ENCODE measurements at places on chromosomes 5 and 9. TPM values are rescaled to one million over a fixed set of nuclear protein-coding genes. Genes with fewer than 3 reads are reported as not detected.

- DNase-seq = no peak
Observed at GRCh38 chr5:8393240-8393639, 524.3 kb downstream of the MTRR start.

DNA sequence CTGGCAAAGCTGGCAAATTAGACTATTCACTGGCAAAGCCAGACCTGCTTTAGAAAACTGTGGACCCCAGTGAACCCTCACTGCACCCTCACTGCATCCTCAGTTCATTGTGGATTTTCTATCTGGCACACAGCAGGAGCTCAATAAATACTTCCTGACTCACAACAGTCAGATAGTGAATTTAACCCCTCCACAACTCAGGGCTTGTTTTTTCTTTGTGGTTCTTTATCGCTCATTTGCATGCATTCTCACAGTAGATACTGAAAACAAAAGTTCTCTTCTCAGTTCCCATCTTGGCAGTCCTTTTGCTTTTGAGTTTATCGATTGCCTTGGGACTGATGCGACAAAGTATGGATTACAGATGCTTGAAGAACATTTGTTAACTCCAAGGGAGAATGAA, 99.8 kb downstream of the ACTL7B start:
- DNase-seq = no peak

Gene FYB1
- 17.9 TPM for total RNA-seq

DNA sequence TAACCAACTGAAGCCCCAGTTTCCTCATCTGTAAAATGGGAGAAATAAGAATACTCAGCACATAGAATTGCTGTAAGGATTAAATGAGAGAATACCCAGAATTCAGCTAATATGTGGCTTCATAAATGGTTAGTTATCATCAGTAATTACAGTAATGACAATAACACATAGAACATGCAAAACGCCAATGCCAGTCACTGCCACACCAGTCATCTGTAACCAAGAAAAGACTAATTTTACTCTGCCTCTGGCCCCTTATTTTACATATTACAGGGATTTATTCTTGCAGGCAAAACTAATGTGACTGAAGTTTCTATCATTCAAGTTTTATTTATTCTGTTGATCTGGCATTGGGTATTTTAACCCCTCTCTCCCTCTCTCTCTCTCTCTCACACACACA, 46.5 kb downstream of the EBF1 start:
- no peak for DNase-seq

Gene DDX4
- not detected for total RNA-seq

Gene MVB12B
- 37.5 TPM for total RNA-seq

- DNase-seq = no peak
Observed at GRCh38 chr9:104503440-104503839, 623 bp upstream of the OR13F1 start.

Gene GRM6
- total RNA-seq = not detected

Gene PCDHGA6
- total RNA-seq = 6.1 TPM

Gene KCNIP1
- total RNA-seq = not detected

DNA sequence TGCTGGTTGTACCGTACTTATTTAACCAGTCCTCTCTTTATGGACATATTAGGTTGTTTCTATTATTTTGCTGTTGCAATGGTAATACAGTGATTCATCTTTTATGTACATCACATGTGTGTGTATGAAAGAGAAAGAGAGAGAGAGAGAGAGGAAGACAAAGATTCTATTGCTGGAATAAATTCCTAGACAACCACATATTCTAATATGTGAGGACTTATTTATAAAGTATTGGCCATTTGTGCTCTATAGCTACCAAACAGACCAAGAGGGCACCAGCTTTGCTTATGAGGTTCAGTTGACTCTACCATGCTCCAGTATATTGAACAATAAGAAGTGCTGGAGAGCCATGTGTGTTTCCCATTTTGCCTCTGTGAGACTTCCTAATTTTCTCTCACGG, 513.5 kb downstream of the DMAC1 start:
- DNase-seq = no peak

- no peak for DNase-seq
Observed at GRCh38 chr9:127308652-127309434, 44.3 kb downstream of the GARNL3 start.

- no peak for DNase-seq
Observed at GRCh38 chr5:132050661-132051552, 9.5 kb upstream of the IL3 start.

Gene MSX2
- 29.5 TPM for total RNA-seq

GRCh38 chr5:7181841-7182240, 214.1 kb upstream of the ADCY2 start:
- DNase-seq = no peak

- DNase-seq = no peak
Observed at GRCh38 chr5:134491841-134492442, 33.5 kb upstream of the JADE2 start.

Gene TMOD1
- total RNA-seq = 29.3 TPM

- no peak for DNase-seq
Observed at GRCh38 chr5:73596705-73597328, 29.2 kb upstream of the ARHGEF28 start.

DNA sequence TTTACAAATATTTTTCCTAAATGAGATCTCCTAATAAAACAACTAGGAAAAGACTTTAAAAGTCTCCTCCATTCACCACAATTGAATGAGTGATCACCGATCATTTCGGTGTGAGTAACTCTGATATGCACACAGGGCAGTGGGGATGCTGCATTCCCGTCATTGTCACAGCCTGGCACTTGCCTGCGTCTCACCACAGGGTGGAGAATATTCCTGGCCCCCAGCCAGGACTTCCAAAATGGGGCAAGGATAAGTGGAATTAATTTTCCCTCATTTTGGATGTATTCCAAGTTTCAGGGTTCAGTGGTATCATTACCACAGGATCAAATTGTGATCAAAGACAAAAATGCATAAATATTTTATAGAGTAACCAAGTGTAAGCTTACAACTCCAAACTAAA, 107.1 kb downstream of the CTNND2 start:
- DNase-seq = no peak

GRCh38 chr9:35229066-35229778, 67.4 kb downstream of the UNC13B start:
- peak; percentile 47 for DNase-seq

Gene CDH9
- not detected for total RNA-seq

DNA sequence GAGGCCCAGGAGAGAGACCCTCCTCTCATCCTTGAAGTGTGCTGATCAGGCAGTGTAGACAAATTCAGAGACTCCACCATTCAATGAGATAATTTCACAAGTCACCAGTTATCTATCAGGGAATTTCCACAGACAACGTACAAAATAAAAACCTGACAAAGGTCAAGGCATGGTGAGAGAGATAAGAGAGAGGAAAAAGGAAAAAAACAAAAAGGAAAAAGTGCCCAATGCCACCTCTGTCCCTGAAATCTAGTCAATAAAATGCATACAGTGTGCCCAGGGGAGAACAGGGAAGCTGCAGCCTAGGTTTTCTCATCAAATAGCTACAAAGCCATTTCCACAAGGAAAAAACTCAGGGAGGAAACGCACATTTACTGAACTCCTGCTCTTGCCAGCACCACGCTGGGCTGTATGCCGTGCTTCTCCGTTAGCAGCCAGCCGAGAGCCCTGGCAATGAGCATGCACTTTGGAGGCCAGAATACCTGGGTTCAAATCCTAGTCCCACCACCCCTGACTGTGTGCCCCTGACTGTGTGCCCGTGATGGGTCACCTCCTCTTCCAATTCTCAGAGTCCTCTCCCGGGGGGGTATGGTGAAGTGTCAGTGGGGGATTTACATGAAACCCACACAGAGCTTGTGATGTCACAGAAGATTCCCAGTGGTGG, 11.6 kb downstream of the WHRN start:
- no peak for DNase-seq

- no peak for DNase-seq
Observed at GRCh38 chr5:58012102-58012501, 447.8 kb downstream of the PLK2 start.

Gene SPINK1
- total RNA-seq = 4,017 TPM

GRCh38 chr9:85178474-85178873, 508.9 kb downstream of the NTRK2 start:
- no peak for DNase-seq
